ENCODE measurements at places on chromosomes 1 and 21.

DNA sequence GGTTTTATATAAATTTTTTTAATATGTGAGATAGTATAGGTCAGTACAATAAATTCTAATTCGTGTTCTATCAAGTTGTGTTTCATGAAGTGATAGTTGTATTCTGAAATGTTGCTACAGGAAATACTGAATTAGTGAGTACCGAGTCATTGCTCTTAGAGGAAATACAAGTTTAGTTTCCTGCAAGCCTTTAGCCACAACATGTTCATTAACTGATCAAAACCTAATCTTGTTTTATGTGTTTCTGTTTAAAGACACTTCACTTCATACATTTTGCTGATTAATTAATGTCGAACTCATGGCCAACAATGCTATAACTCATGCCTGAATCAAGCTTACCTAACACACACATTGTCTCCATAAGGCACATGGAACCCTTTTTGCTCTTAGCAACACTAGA is 43.6 kb downstream of the LRRC7 start:
- DNase-seq, result no peak

- no peak for DNase-seq
Observed at GRCh38 chr1:212162635-212163034, 122.6 kb upstream of the PPP2R5A start.

- DNase-seq, result no peak
Observed at GRCh38 chr1:55168353-55168752, 46.8 kb downstream of the USP24 start.

DNA sequence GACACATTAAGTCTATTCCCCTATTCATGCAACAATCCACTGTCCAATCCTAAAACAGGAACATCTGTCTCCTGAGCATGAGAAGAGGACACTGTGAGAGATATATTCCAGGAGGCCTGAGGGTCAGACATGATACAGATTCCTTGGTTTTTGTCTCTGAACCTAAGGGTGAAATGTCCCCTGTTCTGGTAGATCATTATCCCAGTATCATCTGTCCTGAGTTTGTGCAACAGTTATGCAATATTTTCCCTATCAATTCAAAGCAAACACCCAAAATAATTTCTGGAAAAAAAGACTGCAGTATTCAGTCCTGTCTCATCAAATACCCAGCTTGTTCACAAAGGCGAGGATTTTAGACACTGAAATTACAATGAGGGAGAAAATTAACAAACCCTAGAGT is 61.4 kb downstream of the PRKAB2 start:
- DNase-seq, result no peak

DNA sequence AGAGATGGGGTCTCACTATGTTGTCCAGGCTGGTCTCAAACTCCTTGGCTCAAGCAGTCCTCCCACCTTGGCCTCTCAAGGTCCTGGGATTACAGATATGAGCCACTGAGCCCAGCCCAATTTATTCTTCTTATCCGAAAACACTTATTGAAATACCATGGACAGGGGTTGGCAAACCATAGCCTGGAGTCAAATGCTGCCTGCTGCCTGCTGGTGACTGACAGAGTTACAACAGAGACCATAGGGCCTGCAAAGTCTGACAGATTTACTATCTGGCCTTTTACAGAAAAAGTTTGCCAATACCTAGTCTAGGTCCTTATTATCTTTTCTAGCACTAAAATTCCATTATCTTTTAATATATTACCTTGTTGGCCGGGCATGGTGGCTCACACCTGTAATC is 87.1 kb upstream of the ZNF281 start:
- no peak for DNase-seq

DNA sequence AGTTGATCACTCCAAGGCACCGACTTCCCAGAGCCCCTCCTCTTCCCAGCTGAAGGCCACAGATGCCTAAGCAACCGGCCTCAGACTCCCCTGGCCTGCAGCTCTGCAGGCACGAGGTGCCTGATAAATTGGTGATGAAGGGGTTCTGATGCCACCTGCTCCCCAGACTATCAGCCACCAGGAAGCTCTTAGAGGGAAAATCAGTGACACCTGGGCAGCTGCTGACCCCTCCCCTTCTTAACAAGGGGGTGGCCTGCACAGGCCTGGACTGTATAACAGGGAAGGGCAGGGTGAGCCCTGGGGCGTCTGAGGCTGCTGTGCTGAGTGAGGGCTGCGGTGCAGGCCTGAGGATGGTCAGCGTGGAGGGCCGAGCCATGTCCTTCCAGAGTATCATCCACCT is at the start of gene PADI6:
Gene PADI6, plus strand, starts transcription at position 301 of the 400 bp plus-strand sequence. Its CDS starts 50 bp downstream, at position 351.
- no peak for DNase-seq

DNA sequence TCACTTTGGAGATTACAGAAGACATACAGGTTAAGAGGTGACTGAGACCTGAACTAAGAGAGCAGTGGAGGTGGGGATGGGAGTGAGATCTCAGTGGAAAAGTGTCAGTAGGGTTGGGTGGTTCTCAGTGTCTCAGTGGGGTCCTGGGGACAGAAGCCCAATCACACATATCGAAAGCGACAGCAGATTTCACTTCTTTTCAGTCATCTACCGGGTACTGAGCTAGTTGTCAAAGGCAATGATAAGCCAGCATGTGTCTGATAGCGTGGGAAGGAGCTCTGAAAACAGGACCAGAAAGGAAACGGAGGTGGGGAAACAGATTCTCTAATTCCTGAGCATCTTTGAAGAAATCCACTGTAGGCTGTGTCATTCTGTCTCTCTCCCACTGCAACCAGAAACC is 59.5 kb downstream of the RHOU start:
- DNase-seq, result no peak

DNA sequence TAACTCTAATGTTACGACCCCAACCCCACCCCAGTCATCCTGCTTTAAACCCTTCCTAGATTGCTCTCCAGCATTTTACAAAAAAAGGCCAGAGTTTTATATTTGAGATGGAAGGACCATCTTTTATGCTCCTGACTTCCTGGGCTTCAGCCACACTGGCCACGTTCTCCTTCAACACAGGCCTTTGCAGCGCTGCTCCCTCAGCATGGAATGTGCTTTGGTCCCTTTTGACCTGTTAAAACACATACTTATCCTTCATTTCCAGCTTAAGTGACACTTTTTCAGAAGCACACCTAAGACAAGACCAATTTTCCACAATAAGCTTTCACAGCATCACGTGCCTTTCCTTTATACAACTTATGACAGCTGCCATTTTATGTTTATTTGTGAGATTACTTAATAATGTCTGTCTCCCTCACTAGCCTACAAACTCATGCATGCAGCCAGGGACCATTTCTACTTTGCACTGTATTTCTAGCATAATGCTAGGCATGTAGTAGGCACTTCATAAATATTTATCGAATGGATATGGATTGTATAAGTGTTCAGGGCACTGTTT is 34.5 kb downstream of the LHX9 start:
- no peak for DNase-seq

GRCh38 chr1:206606867-206607266 is 5.4 kb downstream of the EIF2D start:
- DNase-seq, result no peak

DNA sequence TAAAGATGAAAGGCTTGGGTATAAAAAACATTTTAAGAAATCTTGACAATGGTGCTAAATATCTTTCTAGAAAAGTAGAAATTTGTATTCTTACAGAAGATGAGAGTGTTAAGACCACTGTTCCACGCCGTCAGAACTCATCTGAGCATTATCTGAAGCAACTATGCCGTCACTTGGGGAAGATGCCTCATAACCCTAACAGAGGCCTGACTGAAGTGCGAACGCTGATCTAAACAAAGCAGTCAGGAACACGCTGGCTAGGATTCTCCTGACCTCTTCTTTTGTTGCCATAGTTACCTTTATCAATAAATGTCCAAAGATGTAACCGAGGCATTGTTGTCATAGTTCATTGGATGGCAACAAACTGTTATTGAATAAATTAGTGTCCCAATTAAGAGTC is 612.4 kb downstream of the LTN1 start:
- DNase-seq, result no peak

DNA sequence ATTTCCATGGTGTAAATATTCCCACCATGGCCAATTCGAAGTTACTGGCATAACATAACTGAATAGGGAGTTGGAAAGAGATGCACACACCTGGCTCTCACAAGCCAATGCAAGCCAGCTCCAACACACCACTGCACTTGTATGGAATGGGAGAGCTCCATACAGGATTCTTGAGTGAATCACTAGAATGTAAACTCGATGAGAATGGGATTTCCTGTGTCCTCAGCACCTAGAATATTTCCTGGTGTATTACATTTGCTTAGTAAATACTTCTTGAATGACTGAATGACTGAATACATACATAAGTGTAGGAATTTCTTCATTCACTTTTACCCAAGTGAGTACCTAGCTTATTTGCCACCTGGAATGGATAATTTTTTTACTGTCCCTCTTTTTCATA is 16.2 kb upstream of the PPIE start:
- no peak for DNase-seq

DNA sequence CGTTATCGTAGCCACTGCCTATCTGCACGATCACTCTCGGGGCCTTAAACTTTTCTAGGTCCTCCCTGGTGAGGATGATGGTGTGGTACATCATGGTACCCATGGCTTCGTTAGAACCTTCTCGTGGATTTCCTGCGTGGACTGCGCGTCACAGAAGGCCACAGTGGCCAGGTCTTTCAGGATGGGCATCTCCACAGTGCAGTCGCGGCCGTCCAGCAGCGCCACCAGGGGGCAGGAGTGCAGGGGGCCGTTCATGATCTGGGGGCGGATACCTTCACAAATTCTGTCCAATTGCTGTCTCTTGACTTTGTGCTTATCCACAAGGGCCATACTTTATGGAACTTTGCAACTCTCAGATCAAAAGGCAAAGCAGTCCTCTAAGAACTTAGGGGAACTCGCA is 69.6 kb downstream of the WLS start:
- no peak for DNase-seq

- no peak for DNase-seq
Observed at GRCh38 chr1:245156041-245156735, 1.4 kb downstream of the KIF26B start.

DNA sequence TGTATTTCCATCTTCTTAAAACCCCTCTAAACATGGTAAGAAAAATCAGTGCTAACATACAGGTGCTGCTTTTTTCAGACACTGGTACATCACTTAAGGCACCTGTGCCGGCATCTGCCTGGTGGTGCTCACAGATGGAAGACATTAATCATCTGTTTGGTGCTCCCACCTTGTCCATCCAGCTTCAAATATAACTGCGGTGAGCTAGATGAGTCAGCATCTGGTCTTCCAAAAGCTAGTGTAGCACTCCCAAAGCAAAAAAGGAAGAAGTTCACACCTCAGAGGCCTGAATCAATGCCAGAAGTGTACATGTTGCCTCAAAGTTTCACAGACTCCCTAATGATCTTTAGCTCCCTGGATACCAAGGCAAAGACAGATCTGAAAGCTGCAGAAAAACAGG is 44.4 kb downstream of the TM2D1 start:
- DNase-seq, result no peak
